ENCODE measurements at places on chromosomes 7 and 10.

DNA sequence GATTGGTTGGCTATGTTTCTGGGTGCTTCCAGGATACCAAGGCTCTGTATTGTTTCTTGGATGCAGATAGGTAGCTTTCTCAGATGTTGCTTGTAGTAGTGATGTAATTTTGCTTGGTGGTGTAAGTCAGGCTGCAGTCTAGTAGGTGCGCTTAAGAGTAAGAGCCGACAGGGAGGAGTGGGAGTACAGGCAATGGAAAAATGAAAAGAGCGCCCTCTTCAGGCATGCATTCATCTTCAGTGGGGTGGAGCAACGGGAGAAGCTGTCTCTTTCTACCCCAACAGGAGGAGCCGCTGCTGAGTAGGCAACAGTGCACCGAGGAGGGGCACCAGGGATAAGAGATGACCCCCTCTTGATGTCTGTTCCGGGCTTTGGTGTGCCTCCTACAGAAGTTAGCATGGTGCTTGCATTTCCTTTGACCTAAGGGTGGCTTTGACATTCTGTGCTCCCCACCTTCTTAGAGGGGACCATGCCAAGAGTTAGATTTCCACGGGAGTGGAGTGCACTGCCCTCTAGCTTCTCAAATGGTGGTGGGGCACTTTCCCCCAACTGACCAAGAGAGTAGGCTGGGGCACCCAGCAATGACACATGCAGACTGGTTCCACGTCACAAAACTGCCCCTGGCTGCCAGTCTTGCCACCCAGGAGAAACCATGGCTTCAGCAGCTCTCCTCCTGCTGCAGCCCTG lies 56.1 kb downstream of the ZNF783 start:
- no peak overlapping the region for H3K27ac ChIP-seq
- no peaks in the 10 kb centered on the region for H3K4me1 ChIP-seq
- DNase-seq: no peak
- no peak overlapping the region for H3K4me3 ChIP-seq

DNA sequence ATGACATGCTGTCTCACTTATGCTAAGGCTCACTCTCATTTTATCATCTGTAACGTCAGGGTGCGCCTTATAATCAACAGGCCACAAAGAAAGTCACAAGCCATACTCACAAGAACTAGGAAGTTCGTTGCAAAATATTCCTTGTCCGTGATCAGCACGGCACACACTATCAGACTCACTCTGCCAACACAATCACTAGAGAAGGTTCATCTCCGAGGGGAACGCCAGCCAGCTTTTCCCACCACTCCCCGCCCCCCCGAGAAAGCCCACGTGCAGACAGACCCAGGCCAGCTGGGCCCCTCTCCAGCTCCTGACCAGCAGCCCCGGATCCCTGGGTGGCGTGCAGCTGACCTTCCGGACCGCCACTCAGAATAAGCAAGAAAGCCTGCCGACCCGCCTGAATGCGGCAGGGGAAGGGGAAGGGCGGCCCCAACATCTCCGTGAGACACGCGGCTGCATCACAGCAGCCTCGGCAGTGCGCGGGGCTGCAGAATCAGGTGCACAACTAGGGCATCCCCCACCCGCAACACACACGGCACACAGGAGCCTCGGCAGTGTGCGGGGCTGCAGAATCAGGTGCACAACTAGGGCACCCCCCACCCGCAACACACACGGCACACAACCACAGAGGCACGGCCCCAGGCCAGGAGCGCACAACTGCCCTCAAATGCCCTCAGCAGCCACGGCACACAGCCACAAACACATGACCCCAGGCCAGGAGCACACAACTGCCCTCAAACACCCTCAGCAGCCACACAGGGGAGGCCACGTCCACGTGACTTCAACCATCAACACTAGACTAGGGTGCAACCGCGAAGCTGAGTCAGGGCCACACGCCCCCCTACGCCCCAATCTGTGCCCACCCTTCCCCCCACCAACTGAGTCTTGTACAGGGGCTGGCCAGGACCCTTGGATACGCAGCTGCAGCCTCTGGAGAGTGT lies 2.5 kb upstream of the GPR146 start:
- peak; percentile 64 for DNase-seq
- no peak overlapping the region for H3K27ac ChIP-seq
- H3K36me3 ChIP-seq: no peaks in the 10 kb centered on the region
- no peaks in the 10 kb centered on the region for H3K27me3 ChIP-seq

- H3K4me3 ChIP-seq: no peak overlapping the region
- DNase-seq: no peak
- H3K4me1 ChIP-seq: no peaks in the 10 kb centered on the region
- no peak overlapping the region for H3K27ac ChIP-seq
These were observed 691.6 kb upstream of the CELF2 start for GRCh38 chr10:10326116-10326515.

DNA sequence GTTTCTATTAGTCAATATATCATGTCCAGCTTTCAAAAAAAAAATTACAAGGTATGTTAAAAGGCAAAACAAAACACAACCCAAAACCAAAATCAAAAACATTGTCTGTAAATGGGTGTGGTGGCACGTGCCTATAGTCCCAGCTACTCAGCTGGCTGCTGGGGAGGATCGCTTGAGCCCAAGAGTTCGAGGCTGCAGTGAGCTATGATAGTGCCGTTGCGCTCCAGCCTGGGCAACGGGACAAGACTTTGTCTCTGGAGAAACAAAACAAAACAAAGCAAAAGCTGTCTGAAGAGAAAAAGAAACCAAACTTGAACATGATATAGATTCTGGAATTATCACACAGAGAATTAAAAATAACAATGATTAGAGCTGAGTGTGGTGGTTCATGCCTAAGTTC lies 10.3 kb upstream of the CPA5 start:
- no peak overlapping the region for H3K4me3 ChIP-seq
- H3K27me3 ChIP-seq: no peaks in the 10 kb centered on the region
- no peaks in the 10 kb centered on the region for H3K4me1 ChIP-seq

DNA sequence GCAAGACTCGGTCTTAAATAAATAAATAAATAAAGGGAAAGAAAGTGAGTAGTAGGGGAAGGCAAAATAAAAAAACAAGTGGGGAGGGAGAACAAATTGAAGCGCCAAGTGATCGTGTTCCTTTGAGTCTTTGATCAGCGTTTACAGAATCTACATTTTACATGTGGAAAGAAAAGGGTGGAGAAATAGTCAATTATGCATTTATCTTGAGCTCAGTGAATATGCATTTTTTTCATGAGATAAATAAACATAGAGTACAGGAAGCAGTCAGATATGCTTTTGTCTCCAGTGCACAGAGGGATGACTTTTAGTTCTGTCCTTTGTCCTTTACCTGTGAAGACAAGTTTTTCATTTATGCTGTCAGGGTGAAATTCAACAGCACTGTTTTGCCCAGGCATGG lies 6.1 kb upstream of the GUSB start:
- no peaks in the 10 kb centered on the region for H3K4me1 ChIP-seq
- H3K27me3 ChIP-seq: no peaks in the 10 kb centered on the region
- no peaks in the 10 kb centered on the region for H3K36me3 ChIP-seq
- no peak overlapping the region for H3K27ac ChIP-seq
- DNase-seq: no peak
- no peak overlapping the region for H3K4me3 ChIP-seq

DNA sequence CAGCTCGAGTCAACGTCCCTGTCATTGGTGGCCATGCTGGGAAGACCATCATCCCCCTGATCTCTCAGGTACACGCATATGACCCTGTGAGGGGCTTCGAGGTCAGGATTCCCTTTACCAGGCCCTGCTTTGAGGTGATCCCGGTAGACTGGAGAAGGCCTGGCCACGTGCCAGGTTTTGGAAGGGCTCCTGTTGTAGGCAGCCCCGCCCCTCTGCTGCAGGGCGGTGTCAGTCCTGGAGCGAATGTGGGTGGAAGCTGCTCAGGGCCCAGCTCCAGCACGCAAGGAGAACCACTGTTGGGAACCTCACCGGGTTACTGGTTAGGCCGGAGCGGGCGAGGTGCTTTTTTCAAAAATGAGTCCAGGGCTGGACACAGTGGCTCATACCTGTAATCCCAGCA lies 15.6 kb downstream of the MDH2 start:
- no peaks in the 10 kb centered on the region for H3K4me1 ChIP-seq
- no peak for DNase-seq
- peaks cover 47% of the 10 kb centered on the region for H3K36me3 ChIP-seq

GRCh38 chr10:46560952-46561351 lies 4.5 kb upstream of the GPRIN2 start:
- H3K36me3 ChIP-seq: no peaks in the 10 kb centered on the region
- no peak overlapping the region for H3K27ac ChIP-seq
- no peaks in the 10 kb centered on the region for H3K27me3 ChIP-seq
- H3K4me3 ChIP-seq: no peak overlapping the region
- H3K4me1 ChIP-seq: peaks cover 6% of the 10 kb centered on the region
- peak; percentile 1 for DNase-seq

DNA sequence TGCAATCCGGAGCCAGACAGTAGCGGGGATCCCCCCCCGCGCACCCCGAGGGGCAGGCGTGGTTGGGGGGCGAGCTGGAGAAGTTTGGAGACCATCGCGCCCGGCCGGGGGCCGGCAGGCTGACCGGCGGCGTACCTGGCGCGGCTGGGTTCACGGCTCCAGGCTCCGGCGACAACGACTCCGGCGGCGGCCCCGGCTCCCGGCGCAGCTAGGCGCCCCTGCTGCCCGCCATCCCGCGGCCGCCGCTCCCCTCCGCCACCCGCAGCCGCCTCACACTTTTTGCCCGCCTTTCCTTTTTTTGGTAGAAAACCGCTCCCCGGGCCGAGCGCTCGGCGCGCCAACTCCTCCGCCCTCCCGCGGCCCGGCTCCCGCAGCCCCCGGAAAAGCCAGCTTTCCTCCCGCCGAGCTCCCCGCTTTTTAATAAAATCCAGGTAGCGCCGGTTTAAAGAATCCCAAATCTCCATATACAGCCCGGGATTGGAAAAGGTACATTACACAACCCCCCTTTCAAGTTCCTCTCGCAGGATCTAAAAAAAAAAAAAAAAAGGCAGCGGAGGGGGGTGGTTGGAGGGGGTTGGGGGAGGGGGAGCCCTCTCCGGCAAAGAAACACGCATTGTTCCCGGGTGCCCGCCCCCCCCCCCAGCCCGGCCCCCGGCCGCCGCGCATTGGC lies at the start of gene TNRC18:
Gene TNRC18 (minus strand): TSS at position 529 of the 670 bp plus-strand sequence. CDS start 2,588 bp downstream, outside the sequence.
- H3K4me1 ChIP-seq: peaks cover 19% of the 10 kb centered on the region
- no peak for DNase-seq
- no peak within 1 kb of the TSS for H3K27ac ChIP-seq
- no peaks in the 10 kb centered on the region for H3K36me3 ChIP-seq
- peak within 1 kb of the TSS; percentile 45 for H3K4me3 ChIP-seq

DNA sequence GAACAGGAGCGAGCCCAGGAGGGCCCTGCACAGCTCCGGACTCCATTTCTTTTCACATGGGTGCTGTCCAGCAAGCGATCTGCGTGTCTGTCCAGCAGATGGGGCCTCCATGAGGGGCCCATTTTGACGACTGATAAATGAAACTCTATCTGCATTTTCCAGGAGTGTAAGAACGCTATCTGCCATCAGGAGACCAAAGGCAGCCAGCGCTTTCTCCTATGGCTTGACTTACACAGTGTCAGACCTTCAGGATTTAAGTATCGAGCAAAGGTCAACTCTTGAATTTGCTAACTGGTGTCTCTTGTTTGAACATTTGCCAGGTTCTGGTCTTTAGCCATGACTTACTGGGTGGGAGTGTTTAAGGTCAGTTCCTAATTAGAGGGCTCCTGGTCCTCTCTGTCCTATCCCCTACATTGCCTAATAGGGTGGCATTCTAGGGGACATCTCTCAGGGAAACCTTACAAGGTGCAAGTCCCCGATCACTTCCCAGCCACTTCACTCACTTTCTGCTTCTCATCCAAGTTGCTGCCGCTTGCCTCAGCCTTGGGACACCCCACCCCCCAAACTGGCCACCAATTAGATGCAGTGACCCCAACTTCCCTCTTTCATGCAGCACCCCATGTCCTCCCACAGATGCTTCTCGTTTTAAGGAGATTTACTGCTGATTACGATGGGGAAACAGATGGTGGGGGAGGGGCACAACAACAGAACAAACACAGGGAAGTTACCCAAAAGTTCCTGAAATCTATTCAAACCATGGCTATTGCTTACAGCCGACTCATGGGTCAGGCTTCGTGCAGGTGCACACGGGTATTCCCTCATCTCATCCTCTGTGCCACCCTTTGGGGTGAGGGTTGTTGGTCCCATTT lies 20.0 kb downstream of the VSIR start:
- H3K4me1 ChIP-seq: peaks cover 91% of the 10 kb centered on the region
- no peaks in the 10 kb centered on the region for H3K27me3 ChIP-seq
- H3K36me3 ChIP-seq: peaks cover 16% of the 10 kb centered on the region
- DNase-seq: no peak
- H3K27ac ChIP-seq: peak overlapping the region; percentile 93

GRCh38 chr10:44306147-44306710 lies 78.7 kb downstream of the CXCL12 start:
- no peak overlapping the region for H3K4me3 ChIP-seq
- no peaks in the 10 kb centered on the region for H3K27me3 ChIP-seq
- no peak overlapping the region for H3K27ac ChIP-seq
- H3K4me1 ChIP-seq: no peaks in the 10 kb centered on the region
- H3K36me3 ChIP-seq: no peaks in the 10 kb centered on the region
- DNase-seq: no peak

- no peaks in the 10 kb centered on the region for H3K4me1 ChIP-seq
- H3K27me3 ChIP-seq: peaks cover 11% of the 10 kb centered on the region
- H3K36me3 ChIP-seq: no peaks in the 10 kb centered on the region
- no peak overlapping the region for H3K4me3 ChIP-seq
- H3K27ac ChIP-seq: no peak overlapping the region
These were observed 275.2 kb upstream of the MGMT start for GRCh38 chr10:129191797-129192196.

GRCh38 chr7:144118341-144118740 lies 4.6 kb upstream of the OR2A14 start:
- H3K27ac ChIP-seq: no peak overlapping the region
- no peaks in the 10 kb centered on the region for H3K27me3 ChIP-seq
- no peak overlapping the region for H3K4me3 ChIP-seq

DNA sequence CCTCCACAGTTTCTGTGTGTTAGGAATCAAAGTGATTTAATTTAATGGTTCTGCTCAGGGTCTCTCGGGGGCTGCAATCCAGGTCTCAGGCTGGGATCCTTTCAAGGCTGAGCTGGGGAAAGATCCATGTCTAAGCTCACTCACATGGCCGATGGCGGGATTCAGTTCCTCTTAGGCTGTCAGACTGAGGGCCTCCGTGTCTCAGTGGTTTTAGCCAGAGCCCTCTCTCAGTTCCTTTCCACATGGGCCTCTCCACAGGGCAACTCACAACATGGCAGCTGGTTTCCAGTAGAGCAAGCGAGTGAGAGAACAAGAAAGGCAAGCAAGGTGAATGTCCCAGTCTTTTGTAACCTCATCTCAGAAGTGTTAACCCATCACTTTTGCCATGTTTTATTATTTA lies 26.9 kb downstream of the CAV1 start:
- no peaks in the 10 kb centered on the region for H3K4me1 ChIP-seq
- H3K27ac ChIP-seq: no peak overlapping the region
- no peaks in the 10 kb centered on the region for H3K27me3 ChIP-seq
- DNase-seq: no peak
- H3K4me3 ChIP-seq: no peak overlapping the region
